ENCODE measurements at places on chromosomes 6 and 20. TPM values are rescaled to one million over a fixed set of nuclear protein-coding genes. Genes with fewer than 3 reads are reported as not detected.

Gene EYA4
- total RNA-seq: 1.00 TPM

- no peak overlapping the region for H3K4me3 ChIP-seq
- H3K4me1 ChIP-seq: no peaks in the 10 kb centered on the region
- no peaks in the 10 kb centered on the region for H3K27me3 ChIP-seq
- H3K36me3 ChIP-seq: no peaks in the 10 kb centered on the region
Measured at GRCh38 chr6:166153966-166154365, 13.7 kb downstream of the TBXT start.

DNA sequence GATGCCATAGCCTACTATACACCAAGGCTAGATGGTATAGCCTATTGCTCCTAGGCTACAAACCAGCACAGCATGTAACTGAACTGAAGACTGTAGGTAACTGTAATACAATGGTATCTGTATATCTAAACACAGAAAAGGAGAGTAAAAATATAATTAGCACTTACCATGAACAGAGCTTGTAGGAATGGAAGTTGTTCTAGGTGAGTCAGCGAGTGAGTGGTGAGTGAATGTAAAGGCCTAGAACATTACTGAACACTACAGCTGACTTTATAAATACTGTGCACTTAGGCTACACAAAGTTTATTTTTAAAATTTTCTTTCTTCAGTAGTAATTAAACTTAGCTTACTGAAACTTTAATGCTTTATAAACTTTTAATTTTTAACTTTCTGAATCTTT lies 129.5 kb downstream of the BTBD9 start:
- no peak overlapping the region for H3K4me3 ChIP-seq
- H3K36me3 ChIP-seq: no peaks in the 10 kb centered on the region
- DNase-seq: no peak

GRCh38 chr6:29631209-29631810 lies 1.7 kb downstream of the GABBR1 start:
- H3K4me1 ChIP-seq: peaks cover 57% of the 10 kb centered on the region
- DNase-seq: no peak
- H3K36me3 ChIP-seq: no peaks in the 10 kb centered on the region
- no peaks in the 10 kb centered on the region for H3K27me3 ChIP-seq

- no peaks in the 10 kb centered on the region for H3K4me1 ChIP-seq
- no peaks in the 10 kb centered on the region for H3K27me3 ChIP-seq
- no peak overlapping the region for H3K4me3 ChIP-seq
- DNase-seq: no peak
- no peaks in the 10 kb centered on the region for H3K36me3 ChIP-seq
- H3K27ac ChIP-seq: no peak overlapping the region
Measured at GRCh38 chr20:42594011-42594410, 595.7 kb downstream of the PTPRT start.

Gene CYP24A1
- total RNA-seq: 12.2 TPM

DNA sequence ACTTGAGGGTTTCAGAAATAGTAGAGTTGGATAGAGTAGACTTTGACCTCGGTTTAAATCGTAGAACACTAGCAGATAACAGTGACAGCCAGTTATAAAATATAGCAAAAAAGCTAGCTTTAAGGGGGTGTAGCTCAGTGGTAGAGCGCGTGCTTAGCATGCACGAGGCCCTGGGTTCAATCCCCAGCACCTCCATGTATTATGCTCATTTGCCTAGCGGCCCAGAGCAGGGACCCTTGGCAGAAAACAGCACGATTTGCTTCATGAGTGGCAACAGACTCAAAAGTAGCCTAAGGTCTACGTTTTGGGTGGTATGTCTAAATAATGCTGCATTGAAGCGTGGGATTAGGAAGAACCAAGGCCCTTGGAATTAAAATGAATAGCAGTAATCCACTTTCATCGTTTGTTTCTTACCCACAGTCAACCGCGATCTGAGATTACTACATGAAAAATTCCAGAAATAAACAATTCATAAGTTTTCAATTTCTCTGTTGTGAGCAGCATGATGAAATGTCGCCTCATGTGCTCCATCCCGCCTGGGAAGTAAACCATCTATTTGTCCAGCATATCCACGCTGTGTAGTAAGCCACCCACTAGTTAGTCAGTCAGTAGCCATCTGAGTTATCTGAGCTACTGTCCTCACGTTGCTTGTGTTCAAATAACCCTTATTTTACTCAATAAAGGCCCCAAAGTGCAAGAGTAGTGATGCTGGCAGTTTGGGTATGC lies 184.9 kb downstream of the GPX5 start:
- peaks cover 62% of the 10 kb centered on the region for H3K27me3 ChIP-seq
- no peaks in the 10 kb centered on the region for H3K4me1 ChIP-seq
- no peak overlapping the region for H3K4me3 ChIP-seq
- no peak overlapping the region for H3K27ac ChIP-seq

Gene KIAA0408
- total RNA-seq: 16.4 TPM

Gene PCED1A
- total RNA-seq: 12.3 TPM

Gene CTAGE9
- not detected for total RNA-seq

Gene LAMA5
- 127 TPM for total RNA-seq

Gene PLA2G7
- not detected for total RNA-seq

DNA sequence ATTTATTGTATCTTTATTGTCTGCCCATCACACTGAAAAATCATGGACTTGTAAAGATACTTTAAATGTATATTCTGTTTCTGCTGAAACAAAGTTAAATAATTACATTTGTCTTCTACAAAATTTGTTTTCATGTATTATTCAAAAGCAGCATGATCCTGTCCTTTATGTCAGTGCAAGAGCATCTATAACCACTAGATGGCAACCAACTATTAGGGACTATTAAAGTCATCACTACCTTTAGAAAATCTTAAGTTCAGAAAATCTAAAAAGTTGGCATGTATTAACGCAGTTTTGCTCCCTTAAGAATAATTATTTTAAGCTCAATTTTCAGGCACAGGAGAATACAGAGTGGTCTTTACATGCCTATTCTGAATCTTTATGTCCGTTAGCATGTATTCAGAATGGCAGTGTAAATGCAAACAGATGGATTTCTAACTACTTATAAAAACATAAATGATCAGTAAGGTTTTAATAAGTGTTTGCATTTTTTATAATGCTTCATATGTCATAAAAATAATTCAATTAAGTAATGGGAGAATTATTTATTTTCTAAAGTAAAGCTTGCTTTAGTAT lies 17.8 kb downstream of the TMEM30A start:
- no peaks in the 10 kb centered on the region for H3K27me3 ChIP-seq
- peaks cover 34% of the 10 kb centered on the region for H3K36me3 ChIP-seq
- no peak overlapping the region for H3K27ac ChIP-seq
- no peak for DNase-seq

Gene ABHD12
- 62.1 TPM for total RNA-seq

Gene MEA1
- total RNA-seq: 28.9 TPM

- no peak overlapping the region for H3K27ac ChIP-seq
- no peak for DNase-seq
- H3K27me3 ChIP-seq: no peaks in the 10 kb centered on the region
- H3K36me3 ChIP-seq: no peaks in the 10 kb centered on the region
- no peak overlapping the region for H3K4me3 ChIP-seq
- no peaks in the 10 kb centered on the region for H3K4me1 ChIP-seq
Measured at GRCh38 chr6:66321017-66321416, 614.0 kb upstream of the EYS start.

- no peaks in the 10 kb centered on the region for H3K4me1 ChIP-seq
- H3K27ac ChIP-seq: no peak overlapping the region
- H3K4me3 ChIP-seq: no peak overlapping the region
- no peaks in the 10 kb centered on the region for H3K36me3 ChIP-seq
- DNase-seq: no peak
Measured at GRCh38 chr6:64984948-64985347, 722.1 kb downstream of the EYS start.

DNA sequence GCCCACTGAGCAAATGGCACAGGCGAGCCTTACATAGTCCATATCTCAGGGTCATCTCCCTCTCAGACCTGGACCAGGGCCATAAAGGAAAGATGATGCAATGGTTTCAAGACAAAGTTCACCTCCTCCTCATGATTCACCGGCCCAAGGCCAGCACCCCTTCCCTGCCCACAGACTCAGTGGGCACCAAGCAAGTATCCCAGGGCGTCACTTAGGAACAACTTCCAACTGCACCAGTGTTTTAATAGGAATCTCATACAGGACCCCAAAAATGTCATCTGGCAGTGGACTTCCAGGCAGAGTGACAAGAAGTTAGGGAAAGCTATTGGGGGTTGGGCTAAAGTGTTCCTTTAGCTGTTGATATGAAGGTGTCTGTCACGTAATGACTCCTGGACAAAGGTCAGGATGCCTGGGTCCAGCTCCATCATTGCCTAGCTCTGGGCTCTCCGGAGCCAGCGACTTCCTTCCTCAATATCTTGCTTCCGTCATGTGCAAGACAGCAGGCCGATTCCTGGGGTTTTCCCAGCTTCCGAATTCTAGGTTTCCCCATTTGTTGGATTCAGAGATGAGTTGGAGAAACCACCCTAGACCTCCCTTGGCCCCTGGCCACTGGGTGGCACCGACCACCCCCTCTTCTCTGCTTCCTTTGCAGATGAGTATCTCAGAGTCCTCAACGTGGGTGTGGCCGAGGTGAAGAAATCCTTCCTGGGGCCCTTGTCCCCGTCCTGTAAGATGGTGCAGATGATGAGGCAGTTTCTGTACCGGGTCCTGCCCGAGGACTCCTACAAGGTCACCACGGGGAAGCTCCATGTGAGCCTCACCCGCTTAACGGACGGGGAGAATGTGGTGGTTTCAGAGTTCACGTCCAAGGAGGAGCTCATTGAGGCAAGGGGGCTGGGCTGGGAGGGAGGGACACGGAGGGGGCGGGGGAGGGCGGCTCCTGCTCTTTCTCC lies 21.1 kb downstream of the PNPLA1 start:
- no peak overlapping the region for H3K27ac ChIP-seq
- H3K27me3 ChIP-seq: no peaks in the 10 kb centered on the region
- H3K4me1 ChIP-seq: no peaks in the 10 kb centered on the region
- DNase-seq: no peak
- no peaks in the 10 kb centered on the region for H3K36me3 ChIP-seq

Gene COX4I2
- total RNA-seq: 3.1 TPM

DNA sequence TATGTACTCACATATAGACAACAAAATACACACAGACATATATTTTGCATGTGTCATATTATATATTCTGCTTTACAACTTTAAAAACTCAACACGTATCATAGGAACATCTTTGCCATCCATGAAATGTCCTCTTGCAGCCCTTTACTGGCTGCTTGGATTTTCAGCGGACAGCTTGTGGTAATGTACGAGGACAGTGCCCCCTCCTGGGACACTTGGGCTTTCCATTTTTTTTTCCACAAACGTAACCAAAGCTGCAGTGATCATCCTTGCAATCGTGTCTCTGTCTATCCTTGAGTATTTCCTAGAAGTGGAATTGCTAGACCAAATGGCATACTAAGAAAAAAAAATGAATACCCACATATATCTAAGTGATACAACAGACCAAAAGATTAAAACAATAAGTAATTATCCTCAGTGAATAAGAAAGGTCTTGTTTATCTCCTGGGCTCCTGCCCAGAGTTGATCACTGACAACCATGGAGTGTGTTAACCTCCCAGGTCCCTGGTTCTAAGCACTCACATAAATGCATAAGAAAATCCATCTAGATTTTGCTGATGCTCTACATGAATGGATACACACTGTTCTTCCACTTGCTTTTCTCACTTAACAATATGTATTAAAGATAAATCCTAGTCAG lies 18.1 kb downstream of the BPI start:
- H3K27me3 ChIP-seq: no peaks in the 10 kb centered on the region
- no peak for DNase-seq
- no peak overlapping the region for H3K27ac ChIP-seq
- no peak overlapping the region for H3K4me3 ChIP-seq
- H3K36me3 ChIP-seq: no peaks in the 10 kb centered on the region
- no peaks in the 10 kb centered on the region for H3K4me1 ChIP-seq
